Neuronal stem cell (in vitro differentiated cells): ENCODE measurements at places on chromosomes 13 and 19.

GRCh38 chr19:40411125-40411842 lies 1.9 kb downstream of the PRX start:
- no peak for DNase-seq
- H3K36me3 ChIP-seq = no peaks in the 10 kb centered on the region
- peaks cover 20% of the 10 kb centered on the region for H3K4me1 ChIP-seq
- H3K4me3 ChIP-seq = no peak overlapping the region
- H3K27me3 ChIP-seq = no peaks in the 10 kb centered on the region

DNA sequence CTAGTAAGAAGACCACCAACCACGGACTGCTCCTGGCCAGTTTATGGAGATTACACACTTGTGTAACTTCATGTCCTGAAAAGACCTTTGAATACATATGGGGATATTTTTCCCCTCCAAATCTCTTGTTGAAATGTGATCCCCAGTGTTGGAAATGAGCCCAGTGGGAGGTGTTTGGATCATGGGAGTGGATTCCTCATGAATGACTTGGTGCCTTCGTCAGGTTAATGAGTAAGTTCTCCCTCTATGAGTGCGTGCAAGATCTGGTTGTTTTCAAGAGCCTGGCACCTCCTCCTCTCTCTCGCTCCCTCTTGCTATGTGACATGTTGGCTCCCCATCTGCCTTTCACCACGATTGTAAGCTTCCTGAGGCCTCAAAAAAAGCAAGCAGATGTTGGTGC lies 769.0 kb upstream of the SLITRK1 start:
- DNase-seq = no peak
- H3K36me3 ChIP-seq = no peaks in the 10 kb centered on the region
- H3K27me3 ChIP-seq = no peaks in the 10 kb centered on the region
- no peaks in the 10 kb centered on the region for H3K4me1 ChIP-seq

- no peaks in the 10 kb centered on the region for H3K36me3 ChIP-seq
- H3K27me3 ChIP-seq = no peaks in the 10 kb centered on the region
- DNase-seq = no peak
- no peak overlapping the region for H3K4me3 ChIP-seq
- H3K4me1 ChIP-seq = no peaks in the 10 kb centered on the region
Observed at GRCh38 chr13:78827471-78827870, 168.5 kb upstream of the OBI1 start.

- peaks cover 3% of the 10 kb centered on the region for H3K4me1 ChIP-seq
- no peak for DNase-seq
- H3K4me3 ChIP-seq = no peak overlapping the region
- H3K27ac ChIP-seq = no peak overlapping the region
- H3K27me3 ChIP-seq = no peaks in the 10 kb centered on the region
- no peaks in the 10 kb centered on the region for H3K36me3 ChIP-seq
Observed at GRCh38 chr13:32907211-32907610, 109.0 kb upstream of the KL start.

DNA sequence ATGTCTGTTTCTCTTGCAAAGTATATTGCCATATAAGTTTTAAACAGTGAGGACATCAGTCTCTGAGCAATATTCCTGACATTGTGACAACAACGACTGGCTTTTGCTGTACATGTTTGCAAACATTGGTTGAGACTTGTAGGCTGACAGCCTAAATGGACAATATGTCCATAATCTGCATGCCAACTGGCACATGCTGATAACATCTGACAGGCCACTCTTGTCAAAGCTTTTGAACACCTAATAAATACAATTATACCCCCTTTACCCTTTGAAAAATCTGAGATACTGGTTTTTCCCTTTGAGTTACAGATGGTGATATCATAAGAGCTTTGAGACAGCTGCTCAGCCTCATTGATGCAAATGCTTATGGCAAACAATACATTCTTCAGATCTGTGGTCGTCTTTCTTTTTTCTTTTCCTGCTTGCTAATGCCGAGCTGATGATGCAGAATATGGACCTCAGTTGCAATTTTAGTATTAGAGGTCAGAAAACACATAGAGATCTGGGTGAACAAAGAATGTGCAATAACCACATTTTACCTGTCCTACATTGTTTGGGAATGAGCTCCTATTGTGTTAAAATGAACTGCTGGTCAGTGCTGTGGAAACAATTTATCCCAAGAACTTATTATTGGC lies 114.9 kb downstream of the RFC3 start:
- no peak overlapping the region for H3K27ac ChIP-seq
- H3K36me3 ChIP-seq = no peaks in the 10 kb centered on the region
- no peak for DNase-seq
- no peaks in the 10 kb centered on the region for H3K27me3 ChIP-seq

- DNase-seq = no peak
- no peaks in the 10 kb centered on the region for H3K36me3 ChIP-seq
- no peaks in the 10 kb centered on the region for H3K27me3 ChIP-seq
- no peak overlapping the region for H3K27ac ChIP-seq
Observed at GRCh38 chr13:76164290-76164689, 528.2 kb downstream of the LMO7 start.

GRCh38 chr13:46164661-46165060 lies 17.3 kb downstream of the LCP1 start:
- H3K4me1 ChIP-seq = peaks cover 7% of the 10 kb centered on the region
- no peaks in the 10 kb centered on the region for H3K27me3 ChIP-seq
- H3K36me3 ChIP-seq = no peaks in the 10 kb centered on the region
- no peak overlapping the region for H3K27ac ChIP-seq
- no peak for DNase-seq

GRCh38 chr19:51016798-51017683 lies 2.5 kb downstream of the KLK10 start:
- H3K4me3 ChIP-seq = no peak overlapping the region
- peak; percentile 69 for DNase-seq

DNA sequence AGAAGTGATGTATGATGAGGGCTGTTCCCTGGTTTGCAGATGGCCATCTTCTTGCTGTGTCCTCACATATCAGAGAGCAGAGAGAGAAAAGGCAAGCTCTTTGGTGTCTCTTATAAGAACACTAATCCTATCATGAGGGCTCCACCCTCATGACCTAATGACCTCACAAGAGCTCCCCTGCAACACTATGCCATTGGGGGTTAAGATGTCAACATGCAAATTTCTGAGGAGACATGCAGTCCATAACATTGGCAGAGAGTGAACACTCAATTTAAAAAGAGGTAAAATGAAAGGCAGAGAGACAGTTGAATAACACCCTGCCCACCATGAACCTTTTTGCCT lies 10.9 kb downstream of the FAM187B start:
- no peak overlapping the region for H3K4me3 ChIP-seq
- DNase-seq = no peak
- no peaks in the 10 kb centered on the region for H3K4me1 ChIP-seq
- no peaks in the 10 kb centered on the region for H3K27me3 ChIP-seq
- no peaks in the 10 kb centered on the region for H3K36me3 ChIP-seq

- no peak for DNase-seq
- no peaks in the 10 kb centered on the region for H3K27me3 ChIP-seq
- H3K4me3 ChIP-seq = no peak overlapping the region
- H3K4me1 ChIP-seq = peaks cover 18% of the 10 kb centered on the region
- no peaks in the 10 kb centered on the region for H3K36me3 ChIP-seq
Observed at GRCh38 chr19:3440082-3440481, 40.2 kb downstream of the SMIM24 start.

DNA sequence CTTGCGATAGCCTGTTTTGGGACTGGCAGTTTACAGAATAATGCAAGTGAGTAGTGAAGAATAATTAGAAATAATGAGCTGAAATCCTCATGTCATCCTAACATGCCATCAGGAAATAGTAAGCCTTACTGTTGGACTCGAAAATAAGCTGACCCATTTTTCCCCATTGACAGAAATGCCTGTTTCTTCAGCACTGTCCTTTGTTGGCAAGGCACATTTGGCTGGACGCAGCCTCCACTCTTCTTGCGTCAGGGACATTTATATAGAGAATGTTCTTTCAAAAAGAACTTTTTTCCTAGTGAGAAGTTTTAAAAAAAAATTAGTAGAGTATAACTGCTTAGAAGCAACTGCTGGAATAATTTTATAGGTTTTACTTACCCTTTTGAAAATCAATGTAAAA lies 47.1 kb downstream of the ARHGAP35 start:
- peaks cover 4% of the 10 kb centered on the region for H3K4me1 ChIP-seq
- no peak for DNase-seq
- H3K4me3 ChIP-seq = no peak overlapping the region

GRCh38 chr19:45663800-45664199 lies 4.2 kb upstream of the GIPR start:
- peaks cover 8% of the 10 kb centered on the region for H3K4me1 ChIP-seq
- no peak overlapping the region for H3K27ac ChIP-seq
- H3K36me3 ChIP-seq = no peaks in the 10 kb centered on the region
- H3K4me3 ChIP-seq = no peak overlapping the region
- no peak for DNase-seq

DNA sequence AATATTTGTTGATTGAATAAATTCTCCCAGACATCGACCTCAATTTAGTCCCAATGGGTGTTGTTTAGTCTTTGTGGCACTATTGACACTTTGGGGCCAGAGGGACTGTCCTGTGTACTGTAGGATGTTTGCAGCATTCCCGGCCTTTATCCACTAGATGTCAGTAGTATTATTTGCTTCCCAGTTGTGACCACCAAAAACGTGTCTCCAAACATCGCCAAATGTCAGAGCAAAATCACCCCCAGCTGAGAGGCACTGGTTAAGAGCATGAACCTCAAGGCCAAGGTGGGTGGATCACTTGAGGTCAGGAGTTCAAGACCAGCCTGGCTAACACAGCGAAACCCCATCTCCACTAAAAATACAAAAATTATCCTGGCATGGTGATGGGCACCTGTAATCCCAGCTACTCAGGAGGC lies 15.4 kb downstream of the NLRP12 start:
- no peaks in the 10 kb centered on the region for H3K27me3 ChIP-seq
- no peak for DNase-seq
- no peak overlapping the region for H3K27ac ChIP-seq
- H3K36me3 ChIP-seq = no peaks in the 10 kb centered on the region

- no peak overlapping the region for H3K4me3 ChIP-seq
- no peaks in the 10 kb centered on the region for H3K27me3 ChIP-seq
- peak; percentile 35 for DNase-seq
Observed at GRCh38 chr13:94617389-94618000, 15.8 kb downstream of the GPR180 start.

- H3K4me3 ChIP-seq = no peak overlapping the region
- H3K36me3 ChIP-seq = no peaks in the 10 kb centered on the region
- peaks cover 12% of the 10 kb centered on the region for H3K27me3 ChIP-seq
- no peak overlapping the region for H3K27ac ChIP-seq
Observed at GRCh38 chr13:43876366-43876765, 3.2 kb downstream of the CCDC122 start.

GRCh38 chr13:90293793-90294361 lies 1053.6 kb upstream of the MIR17HG start:
- no peak overlapping the region for H3K27ac ChIP-seq
- no peaks in the 10 kb centered on the region for H3K4me1 ChIP-seq
- no peak for DNase-seq
- no peaks in the 10 kb centered on the region for H3K27me3 ChIP-seq
- no peaks in the 10 kb centered on the region for H3K36me3 ChIP-seq

- no peaks in the 10 kb centered on the region for H3K4me1 ChIP-seq
- no peak overlapping the region for H3K4me3 ChIP-seq
- no peak overlapping the region for H3K27ac ChIP-seq
- no peaks in the 10 kb centered on the region for H3K36me3 ChIP-seq
Observed at GRCh38 chr19:31534786-31535657, 185.8 kb upstream of the TSHZ3 start.

GRCh38 chr19:17289489-17289888 lies 7.8 kb downstream of the ANKLE1 start:
- H3K27me3 ChIP-seq = no peaks in the 10 kb centered on the region
- H3K4me1 ChIP-seq = peaks cover 2% of the 10 kb centered on the region
- peaks cover 4% of the 10 kb centered on the region for H3K36me3 ChIP-seq
- H3K4me3 ChIP-seq = no peak overlapping the region

DNA sequence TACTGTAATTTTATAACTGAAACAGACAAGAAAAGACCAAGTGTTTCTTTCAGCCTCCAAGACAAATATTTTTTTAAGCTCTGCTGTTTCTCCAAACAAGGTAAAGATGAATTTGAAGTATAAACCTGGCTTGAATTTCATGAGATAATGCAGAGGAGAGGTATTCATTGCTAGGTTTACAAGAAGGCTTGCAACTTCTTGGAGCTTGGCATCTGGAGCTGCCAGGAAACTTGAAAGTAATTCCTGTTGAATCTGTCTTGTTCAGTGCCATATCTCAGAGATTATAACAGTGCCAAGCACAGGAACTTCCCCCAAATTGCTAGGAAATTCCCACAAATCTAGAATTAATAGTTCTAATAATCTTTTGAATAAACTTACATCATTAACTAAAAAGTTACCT lies 70.9 kb downstream of the CDK8 start:
- no peak overlapping the region for H3K27ac ChIP-seq
- DNase-seq = no peak
- H3K4me3 ChIP-seq = no peak overlapping the region
- H3K36me3 ChIP-seq = no peaks in the 10 kb centered on the region

DNA sequence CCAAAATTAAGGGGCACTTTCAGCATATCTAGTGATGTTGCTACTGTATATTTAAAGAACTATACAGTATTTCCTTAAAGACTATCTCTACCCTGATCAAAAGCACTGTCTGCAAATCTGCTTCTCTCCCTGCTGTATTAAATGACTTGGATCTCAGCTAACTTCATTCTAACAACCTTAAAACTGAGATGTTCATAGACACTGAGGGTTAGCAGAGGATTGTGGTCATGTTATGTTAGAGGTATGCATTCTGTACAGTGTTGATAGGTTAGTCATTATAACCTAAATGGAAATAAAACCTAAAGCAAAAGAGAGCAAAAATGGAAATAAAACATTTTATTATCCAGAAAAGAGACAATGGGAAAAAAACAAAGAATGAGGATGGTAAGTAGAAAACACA lies 9.9 kb downstream of the GPR183 start:
- no peaks in the 10 kb centered on the region for H3K4me1 ChIP-seq
- H3K27ac ChIP-seq = no peak overlapping the region
- no peaks in the 10 kb centered on the region for H3K36me3 ChIP-seq
- DNase-seq = no peak
- no peaks in the 10 kb centered on the region for H3K27me3 ChIP-seq
- H3K4me3 ChIP-seq = no peak overlapping the region

DNA sequence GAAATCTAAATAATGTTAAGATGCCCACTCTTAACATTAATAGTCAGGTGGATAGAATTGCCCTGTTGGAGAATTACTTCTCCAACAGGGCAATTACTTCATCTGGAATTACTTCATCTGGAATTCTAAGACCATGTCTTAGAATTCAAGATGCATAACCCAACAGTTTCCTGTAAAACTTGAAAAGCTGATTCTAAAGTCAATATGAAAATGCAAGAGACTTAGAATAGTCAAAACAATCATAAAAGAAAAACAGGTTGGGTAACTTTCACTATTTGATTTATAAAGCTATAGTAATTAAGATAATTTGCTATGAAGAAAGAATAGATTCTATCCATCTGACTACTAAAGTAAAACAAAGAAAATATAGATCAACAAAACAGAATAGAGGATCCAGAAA lies 75.2 kb downstream of the ABCC4 start:
- DNase-seq = no peak
- H3K4me3 ChIP-seq = no peak overlapping the region
- no peak overlapping the region for H3K27ac ChIP-seq
- no peaks in the 10 kb centered on the region for H3K36me3 ChIP-seq
- H3K4me1 ChIP-seq = no peaks in the 10 kb centered on the region

GRCh38 chr19:46731584-46731983 lies 14.3 kb upstream of the FKRP start:
- no peak overlapping the region for H3K4me3 ChIP-seq
- H3K4me1 ChIP-seq = no peaks in the 10 kb centered on the region
- no peak for DNase-seq
- H3K36me3 ChIP-seq = peaks cover 71% of the 10 kb centered on the region
- H3K27me3 ChIP-seq = no peaks in the 10 kb centered on the region
